GF-D8 (cell line): ENCODE measurements at places on chromosomes 5 and 9.

- DNase-seq, result no peak
Measured at GRCh38 chr9:15965246-15965745, 412.5 kb downstream of the CCDC171 start.

DNA sequence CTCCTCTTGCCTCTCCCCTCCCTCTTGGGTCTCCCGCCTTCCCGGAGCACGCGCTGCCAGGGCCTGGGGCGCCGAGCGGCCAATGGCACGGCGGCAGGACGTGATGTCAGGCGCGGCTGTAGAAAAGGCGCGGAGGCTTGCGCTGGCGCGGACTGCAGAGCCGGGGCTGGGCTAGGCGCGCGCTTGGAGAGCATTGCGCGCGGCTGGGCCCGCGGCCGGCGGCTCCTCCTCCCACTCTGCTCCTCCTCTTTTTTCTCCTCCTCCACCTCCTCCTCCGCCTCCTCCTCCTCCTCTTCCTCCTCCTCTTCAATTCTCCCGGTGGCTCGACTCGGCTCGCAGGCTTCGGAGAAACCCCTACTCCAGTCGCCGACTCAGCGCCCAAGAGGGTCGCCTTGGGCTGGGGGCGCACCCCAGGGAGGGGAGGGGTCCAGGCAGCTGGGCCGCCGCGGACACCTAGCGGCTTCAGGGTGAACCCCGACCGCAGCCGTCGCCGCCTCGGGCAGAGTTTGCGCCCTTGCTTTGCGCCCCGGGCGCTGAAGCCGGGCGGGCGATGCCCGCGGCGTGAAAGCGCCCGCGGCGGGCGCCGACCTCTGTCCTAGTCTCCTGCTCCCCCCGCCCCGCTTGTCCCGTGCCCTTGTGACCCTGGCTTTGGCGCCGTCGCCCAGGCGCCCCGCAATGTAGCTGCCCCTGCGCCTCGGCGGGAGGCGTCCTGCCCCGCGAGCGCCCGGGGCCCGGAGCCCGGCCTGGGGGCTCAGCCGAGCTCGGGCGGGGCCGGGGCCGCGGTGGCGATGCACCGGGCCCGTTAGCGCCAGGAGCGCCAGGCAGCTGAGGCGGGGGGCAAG is at the start of gene LHX2:
TSS of gene LHX2 (plus strand) at position 309 of the 842 bp plus-strand sequence. CDS start 581 bp downstream, outside the sequence.
- DNase-seq, result peak; percentile 6

- no peak for DNase-seq
Measured at GRCh38 chr9:38233343-38233742, 159.2 kb upstream of the ALDH1B1 start.

GRCh38 chr5:156380848-156381247 is 53.9 kb downstream of the SGCD start:
- no peak for DNase-seq

DNA sequence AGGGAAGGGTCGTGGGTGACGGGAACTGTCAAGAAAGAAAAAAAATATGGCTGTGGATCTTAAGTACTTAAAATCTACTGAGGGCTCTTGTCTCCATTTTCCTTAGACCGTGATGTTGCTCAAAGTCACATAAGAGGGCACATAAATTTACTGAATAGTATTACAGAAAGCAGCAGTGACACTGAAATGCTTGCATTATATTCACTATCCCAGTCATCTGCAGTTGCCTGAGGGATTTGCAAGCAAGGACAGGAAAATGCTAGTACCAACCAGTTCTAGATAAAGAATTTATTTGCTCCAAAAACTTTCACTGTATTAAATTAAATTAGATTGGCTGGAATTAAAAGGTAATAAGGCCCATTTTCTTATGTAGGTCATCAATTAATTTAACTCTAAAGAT is 106.5 kb upstream of the CCDC152 start:
- DNase-seq, result no peak

DNA sequence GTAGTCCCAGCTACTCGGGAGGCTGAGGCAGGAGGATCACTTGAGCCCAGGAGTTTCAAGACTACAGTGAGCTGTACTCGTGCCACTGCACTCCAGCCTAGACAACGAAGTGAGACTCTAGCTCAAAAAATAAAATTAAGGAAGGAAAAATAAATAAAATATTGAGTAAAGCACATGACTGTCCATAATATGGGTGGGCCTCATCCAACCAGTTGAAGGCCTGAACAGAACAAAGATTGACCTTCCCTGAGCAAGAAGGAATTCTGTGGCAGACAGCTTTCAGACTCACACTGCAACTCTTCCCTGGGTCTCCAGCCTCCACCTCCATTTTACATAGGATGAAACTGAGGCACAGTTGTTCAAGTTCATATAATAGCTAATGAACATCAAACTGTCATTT is 72.3 kb downstream of the RAD23B start:
- DNase-seq, result no peak

DNA sequence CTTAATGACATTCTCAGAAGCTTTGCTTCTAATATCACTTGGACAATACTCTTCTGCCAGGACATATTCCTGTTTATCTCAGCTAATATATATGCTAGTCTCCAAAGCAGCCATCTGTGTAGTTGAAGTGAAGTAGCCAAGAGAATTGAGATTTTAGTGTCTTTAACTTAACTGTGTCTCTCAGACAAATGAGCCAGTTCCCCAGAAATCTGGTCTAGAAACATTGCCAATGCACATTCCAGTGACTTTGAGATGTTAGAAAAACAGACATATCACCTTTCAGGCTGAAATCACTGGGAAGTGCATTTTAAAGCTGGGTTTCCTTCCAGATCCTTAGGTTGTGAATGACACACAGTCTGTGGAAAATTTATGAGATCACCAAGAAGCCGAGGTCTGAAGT is 114.6 kb downstream of the MTX3 start:
- no peak for DNase-seq

- no peak for DNase-seq
Measured at GRCh38 chr5:109224276-109224882, 185.4 kb downstream of the PJA2 start.

DNA sequence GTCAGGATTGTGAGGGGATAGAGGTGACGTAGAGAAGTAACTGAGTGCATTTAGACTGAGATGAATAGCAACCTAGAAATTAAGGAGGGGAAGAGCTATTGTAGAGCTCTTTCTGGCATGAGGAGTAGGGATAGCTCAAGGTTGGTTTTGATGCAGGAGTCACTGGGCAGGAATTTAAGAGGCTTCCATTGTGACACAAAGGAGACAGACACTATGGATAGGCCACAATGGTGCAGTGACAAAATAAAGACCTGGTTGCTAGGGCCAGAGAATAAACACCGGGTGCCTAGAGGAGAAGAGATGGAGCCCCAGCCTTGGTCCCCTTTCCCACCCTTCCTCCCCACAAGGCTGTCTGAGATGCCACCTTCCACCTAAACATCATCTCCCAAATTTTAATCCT is at the start of gene SPZ1:
TSS of gene SPZ1 (plus strand) at position 301 of the 400 bp plus-strand sequence. CDS start 214 bp downstream, outside the sequence.
- DNase-seq, result no peak
